ENCODE measurements at places on chromosomes 13 and 19.
A peak's percentile ranks its signal among the peaks of the same experiment; 100 is the strongest.

DNA sequence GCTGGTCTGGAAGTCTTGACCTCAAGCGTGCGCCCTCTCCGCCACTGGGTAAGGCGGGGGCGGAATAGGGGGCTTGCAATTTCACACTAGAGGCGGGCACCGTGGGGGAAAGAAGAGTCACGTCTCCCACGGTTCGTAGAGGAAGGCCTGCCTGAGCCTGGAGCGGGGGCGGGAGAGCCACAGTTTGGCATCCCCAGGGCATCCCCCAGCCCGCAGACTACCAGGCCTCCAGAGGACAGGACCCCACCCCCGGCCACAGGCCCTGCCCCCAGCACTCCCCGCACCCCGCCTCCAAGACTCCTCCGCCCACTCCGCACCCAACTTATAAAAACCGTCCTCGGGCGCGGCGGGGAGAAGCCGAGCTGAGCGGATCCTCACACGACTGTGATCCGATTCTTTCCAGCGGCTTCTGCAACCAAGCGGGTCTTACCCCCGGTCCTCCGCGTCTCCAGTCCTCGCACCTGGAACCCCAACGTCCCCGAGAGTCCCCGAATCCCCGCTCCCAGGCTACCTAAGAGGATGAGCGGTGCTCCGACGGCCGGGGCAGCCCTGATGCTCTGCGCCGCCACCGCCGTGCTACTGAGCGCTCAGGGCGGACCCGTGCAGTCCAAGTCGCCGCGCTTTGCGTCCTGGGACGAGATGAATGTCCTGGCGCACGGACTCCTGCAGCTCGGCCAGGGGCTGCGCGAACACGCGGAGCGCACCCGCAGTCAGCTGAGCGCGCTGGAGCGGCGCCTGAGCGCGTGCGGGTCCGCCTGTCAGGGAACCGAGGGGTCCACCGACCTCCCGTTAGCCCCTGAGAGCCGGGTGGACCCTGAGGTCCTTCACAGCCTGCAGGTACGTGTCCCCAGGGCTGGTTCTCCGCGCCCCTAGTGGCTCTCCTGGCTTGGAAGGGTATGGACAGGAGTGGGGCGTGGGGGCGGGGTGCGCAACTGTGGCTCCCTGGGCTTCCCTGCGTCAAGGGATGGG lies at the start of gene ANGPTL4:
Gene ANGPTL4, plus strand, starts transcription at position 353 of the 969 bp plus-strand sequence. Its CDS starts 167 bp downstream, at position 520.
- DNase-seq = peak; percentile 50

DNA sequence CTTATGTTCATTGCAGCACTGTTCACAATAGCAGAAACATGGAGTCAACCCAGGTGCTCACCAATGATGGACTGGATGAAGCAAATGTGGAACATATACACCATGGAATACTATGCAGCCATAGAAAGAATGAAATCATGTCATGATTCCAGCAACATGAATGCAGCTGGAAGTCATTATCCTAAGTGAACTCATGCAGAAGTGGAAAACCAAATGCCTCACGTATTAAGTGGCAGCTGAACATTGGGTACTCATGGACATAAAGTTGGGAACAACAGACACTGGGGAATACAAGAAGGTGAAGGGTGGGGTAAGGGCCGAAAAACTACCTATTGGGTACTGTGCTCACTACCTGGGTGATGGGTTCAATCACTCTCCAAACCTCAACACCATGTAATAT lies 915.9 kb downstream of the UQCRFS1 start:
- DNase-seq = no peak

GRCh38 chr13:27599845-27600553 lies 20.3 kb downstream of the LNX2 start:
- peak; percentile 69 for DNase-seq

- DNase-seq = no peak
These were observed 2.4 kb downstream of the CUL4A start for GRCh38 chr13:113211774-113212173.

DNA sequence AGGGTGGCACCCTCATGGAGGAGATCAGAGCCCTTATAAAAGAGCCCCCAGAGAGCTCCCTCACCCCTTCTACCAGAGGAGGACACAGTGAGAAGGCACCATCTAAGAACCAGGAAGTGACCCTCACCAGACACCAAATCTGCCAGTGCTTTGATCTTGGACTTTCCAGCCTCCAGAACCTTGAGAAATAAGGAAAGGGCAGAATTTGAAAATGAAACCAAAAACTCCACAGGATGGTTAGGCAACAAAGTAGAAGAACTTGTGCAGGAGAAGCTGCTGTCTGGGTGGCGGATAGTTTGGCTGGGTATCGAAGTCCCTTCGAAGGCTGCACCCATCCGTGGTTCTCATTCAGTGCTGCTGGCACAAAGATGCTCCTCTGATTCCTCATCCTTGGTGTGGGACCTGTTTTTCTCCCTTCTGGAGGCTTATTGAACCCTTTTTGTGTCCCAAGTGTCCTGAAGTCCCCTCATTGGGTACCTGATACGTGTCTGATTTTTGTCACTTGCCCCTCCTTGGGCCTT lies 130.8 kb downstream of the KDM4B start:
- no peak for DNase-seq

GRCh38 chr13:31421756-31422155 lies 222.0 kb downstream of the B3GLCT start:
- DNase-seq = no peak

GRCh38 chr13:99985886-99986527 lies 4.4 kb downstream of the ZIC2 start:
- DNase-seq = no peak

GRCh38 chr13:30329009-30329585 lies 21.7 kb upstream of the KATNAL1 start:
- peak; percentile 50 for DNase-seq

- DNase-seq = no peak
These were observed 129.4 kb downstream of the TUBA3C start for GRCh38 chr13:19052180-19052579.

GRCh38 chr19:1274852-1275259 lies 474 bp upstream of the FAM174C start:
- DNase-seq = no peak
